ENCODE measurements at places on chromosomes 4 and X. TPM values are rescaled to one million over a fixed set of nuclear protein-coding genes. Genes with fewer than 3 reads are reported as not detected.

The VCX gene
- total RNA-seq = not detected

The FGA gene
- not detected for total RNA-seq

The ADGRL3 gene
- not detected for total RNA-seq

The HS3ST1 gene
- total RNA-seq = not detected

The ANKRD37 gene
- total RNA-seq = not detected

The ADH1C gene
- not detected for total RNA-seq

The CT47B1 gene
- not detected for total RNA-seq

The GAR1 gene
- 5.7 TPM for total RNA-seq

The CCNA2 gene
- total RNA-seq = 83.6 TPM

The PDGFRA gene
- 63.1 TPM for total RNA-seq

The DDIT4L gene
- 3.5 TPM for total RNA-seq

The CXCL8 gene
- 6.4 TPM for total RNA-seq

The AKAP4 gene
- not detected for total RNA-seq

The RRH gene
- not detected for total RNA-seq

The LIMCH1 gene
- total RNA-seq = 0.18 TPM

The RHOXF1 gene
- total RNA-seq = not detected

The RPS6KA6 gene
- total RNA-seq = 8.6 TPM

The FOXR2 gene
- not detected for total RNA-seq

All from myometrial cell (primary cell).